Esophagus mucosa (tissue), 1 donor: ENCODE measurements at places on chromosomes 6 and 20. TPM values are rescaled to one million over a fixed set of nuclear protein-coding genes. Genes with fewer than 3 reads are reported as not detected.

GRCh38 chr6:161694995-161695394 is 421.1 kb upstream of the AGPAT4 start:
- peak; percentile 53 for ATAC-seq

DNA sequence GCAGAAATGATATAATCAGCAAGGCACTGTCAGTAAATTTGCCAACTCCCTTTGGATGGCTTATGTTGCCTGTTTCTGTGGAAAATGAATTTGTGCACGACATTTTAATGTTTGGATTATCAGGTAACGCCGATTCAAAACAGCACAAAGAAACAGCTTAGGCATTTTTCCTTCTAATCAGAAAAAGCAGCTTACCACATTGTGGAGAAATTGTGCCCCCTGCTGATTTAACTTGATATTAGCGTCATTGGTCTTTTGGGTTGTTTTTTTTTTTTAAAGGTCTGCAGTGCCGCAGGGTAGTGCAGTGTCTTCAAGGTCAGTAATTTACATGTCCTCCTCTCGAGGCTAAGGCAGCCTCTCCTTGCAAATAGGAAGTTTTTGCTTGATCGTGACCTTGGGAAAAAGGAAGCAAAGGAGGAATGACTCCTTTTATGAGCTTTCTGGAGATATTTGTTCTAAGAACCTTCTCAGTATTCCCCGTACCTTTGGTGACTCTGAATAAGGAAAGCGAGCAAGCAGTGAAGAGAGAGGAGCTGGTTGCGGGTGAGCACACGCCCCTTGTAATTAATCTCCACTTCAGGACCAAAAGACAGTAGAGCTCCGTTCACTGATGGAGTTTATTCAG is 79.1 kb downstream of the ELOVL4 start:
- ATAC-seq = no peak

Gene SLPI
- 864 TPM for total RNA-seq

- ATAC-seq = no peak
Observed at GRCh38 chr20:37786043-37786442, 92.2 kb downstream of the CTNNBL1 start.

DNA sequence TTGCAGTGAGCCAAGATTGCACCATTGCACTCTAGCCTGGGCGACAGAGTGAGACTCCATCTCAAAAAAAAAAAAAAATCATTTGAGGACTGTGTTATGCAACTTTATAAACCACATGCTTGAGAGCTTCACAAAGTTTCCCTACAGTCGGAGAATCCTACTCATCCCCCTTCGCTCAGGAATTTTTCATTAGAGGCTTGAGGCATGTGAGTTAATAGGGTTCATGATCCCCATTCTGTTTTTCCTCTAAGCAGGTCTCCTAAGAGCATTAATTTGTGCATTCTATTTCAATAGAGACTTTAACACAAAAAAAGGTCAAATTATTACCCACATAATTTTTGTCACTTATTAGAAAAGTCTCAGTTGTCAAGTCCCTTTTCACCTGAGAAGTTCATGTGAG is 103.7 kb upstream of the SOX4 start:
- ATAC-seq = no peak

DNA sequence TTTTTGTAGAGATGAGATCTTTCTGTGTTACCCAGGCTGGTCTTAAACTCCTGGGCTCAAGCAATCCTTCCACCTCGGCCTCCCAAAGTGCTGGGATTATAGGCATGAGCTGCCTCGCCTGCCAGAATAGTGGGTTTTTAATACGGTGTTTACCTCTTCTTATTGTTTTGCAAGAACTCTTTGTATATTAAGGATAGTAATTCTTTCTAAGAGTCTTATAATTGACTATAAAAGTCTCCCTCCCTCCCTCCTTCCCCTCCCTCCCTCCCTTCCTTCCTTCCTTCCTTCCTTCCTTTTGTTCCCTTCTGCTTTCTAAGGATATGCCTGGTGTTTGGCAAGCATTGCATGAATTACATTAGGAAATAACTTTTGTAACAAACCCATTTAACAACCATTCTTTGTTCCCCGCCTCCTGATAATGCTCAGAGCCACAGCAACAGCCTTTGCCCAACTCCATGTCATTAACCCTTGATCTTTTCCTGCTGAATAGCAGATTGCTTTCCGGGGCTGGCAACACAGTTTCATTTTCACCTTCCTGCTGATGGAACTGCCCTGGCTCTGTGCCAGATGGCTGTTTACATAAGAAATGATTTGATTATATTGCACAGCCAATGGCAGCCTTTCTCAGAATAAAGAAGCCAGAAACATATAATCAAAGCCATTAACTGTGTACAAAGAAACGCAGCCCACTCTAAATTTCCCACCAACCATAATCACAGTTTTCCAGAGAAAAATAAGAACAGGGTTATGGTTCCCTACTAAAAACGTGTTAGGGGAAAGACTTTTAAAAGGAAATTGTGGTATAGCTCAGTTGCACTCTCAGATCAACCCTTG is 143.7 kb upstream of the PTPN1 start:
- ATAC-seq = peak; percentile 33

DNA sequence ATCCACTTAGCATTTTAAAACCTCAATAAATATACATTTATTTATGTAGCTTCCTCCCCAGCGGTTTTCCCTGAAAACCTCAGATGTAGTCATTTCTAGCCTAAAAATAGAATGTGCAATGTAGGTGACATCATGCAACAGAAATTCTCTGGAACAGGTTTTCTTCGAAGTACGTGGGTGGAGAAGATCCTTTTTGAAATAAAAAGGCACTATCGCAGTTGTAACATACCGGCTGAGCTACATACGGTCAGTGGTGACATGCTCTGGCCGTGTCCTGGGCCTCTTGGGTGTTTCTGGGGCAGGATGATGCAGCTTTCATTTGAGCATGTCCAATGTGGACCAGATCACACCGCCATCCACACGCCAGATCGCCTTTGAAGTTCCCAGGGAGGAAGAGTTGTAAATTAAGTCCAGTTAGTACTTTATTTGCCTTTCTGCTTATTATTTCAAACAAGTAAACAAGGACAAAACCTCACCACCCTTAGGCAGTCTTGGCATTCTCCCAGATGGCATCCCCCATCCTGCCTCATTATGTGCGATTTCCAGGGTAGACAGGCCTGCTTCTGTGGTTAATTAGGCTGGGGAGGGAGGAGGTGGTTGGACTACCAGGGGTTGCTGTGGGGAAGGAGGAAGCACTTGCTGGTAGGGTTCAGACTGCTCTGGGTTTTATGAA is 109.5 kb upstream of the CLDN20 start:
- no peak for ATAC-seq

Gene TTK
- 11.0 TPM for total RNA-seq
